ENCODE measurements at places on chromosomes 1 and 21.

DNA sequence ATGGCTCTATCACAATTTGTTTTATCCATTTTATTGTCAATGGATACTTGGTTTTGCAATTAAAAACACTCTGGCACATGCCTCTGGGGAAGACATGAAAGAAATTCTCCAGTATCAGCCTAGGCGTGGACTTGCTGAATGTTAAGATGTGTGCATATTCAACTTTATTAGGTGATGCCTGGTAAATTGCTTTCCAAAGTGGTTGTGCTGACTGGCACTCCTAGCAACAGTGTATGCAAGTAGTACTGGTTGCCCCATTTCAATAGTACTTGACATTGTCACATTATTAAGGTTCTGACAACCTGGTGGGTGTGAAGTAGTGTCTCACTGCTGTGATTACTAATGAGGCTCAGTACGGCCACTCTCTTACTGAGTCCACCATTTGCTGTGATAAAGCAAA is 48.1 kb downstream of the BEND5 start:
- no peak for DNase-seq

- DNase-seq = no peak
These were observed 388.5 kb downstream of the PLPP3 start for GRCh38 chr1:56190806-56191365.

- DNase-seq = no peak
These were observed 23.2 kb downstream of the C1orf94 start for GRCh38 chr1:34199927-34200326.

- no peak for DNase-seq
These were observed 7.3 kb downstream of the FCRLB start for GRCh38 chr1:161728376-161729226.

- no peak for DNase-seq
These were observed 398.1 kb upstream of the LYPLAL1 start for GRCh38 chr1:218775501-218776021.

All from stimulated activated CD4-positive, alpha-beta T cell treated with anti-CD3 and anti-CD28 coated beads, Interleukin-1b, Interleukin-23, amount 100 ng/mL, for 1 hour (primary cell).